ENCODE measurements at places on chromosomes 5 and 9. TPM values are rescaled to one million over a fixed set of nuclear protein-coding genes. Genes with fewer than 3 reads are reported as not detected.
A peak's percentile ranks its signal among the peaks of the same experiment; 100 is the strongest.

Gene LCN15
- not detected for total RNA-seq

DNA sequence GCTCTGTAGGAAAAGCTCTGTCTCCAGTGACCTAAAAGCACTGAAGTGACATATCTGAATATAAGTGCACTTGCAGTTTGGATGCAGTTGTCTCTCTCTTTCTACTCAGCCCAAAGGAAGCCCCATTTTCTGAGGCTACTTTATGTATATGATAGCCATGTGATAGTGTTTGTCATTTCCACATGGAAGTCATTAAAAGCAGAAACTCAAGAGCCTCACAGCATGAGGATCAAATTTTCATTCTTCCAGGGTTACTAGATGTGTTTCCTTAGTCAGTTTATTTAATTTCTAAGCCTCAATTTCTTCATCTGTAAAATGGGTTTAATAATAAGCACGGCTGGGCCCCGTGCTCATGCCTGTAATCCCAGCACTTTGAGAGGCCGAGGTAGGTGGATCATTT, 36.7 kb downstream of the RNF44 start:
- DNase-seq: no peak

Gene CDKN2B-AS1
- 0.74 TPM for total RNA-seq

Gene GAS1
- 0.42 TPM for total RNA-seq

DNA sequence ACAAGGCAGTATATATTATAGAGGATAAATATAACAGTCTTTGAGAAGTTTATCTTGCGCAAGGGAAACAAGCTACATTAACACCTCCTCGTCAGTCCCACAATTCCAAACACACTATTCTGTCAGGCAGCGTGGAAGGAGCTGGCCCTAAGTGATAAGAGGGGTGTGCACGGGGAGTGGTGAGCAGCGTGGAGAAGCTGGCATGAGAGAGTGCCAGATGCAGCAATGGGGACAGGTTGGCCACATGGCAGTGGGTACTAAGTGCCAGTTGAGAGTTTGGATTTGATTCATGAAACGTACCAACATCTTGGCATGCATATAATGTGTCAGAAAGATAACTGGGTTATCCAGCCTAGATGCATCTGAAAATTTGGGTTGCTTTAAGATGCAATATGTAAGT, 460.2 kb downstream of the ICE1 start:
- no peak for DNase-seq

DNA sequence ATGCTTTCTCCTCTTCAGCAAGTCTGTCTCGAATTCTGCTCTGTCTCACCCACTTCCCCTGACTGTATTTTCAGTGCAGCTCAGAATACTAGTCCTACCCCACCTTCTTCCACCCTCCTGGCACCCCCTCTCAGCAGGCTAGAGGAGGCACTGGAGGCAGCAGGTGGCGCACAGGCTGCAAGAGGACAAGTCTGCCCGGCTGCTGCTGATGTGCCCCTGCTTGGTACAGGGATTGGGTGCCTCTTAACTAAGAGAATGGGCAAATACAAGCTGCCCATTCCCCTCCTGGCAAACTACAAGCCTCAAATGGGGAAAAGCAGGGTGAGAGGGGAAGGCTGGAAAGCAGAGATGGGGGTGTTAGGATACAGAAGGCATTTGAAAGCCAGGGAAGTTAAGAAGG, 5.1 kb downstream of the TLN1 start:
- no peak for DNase-seq

DNA sequence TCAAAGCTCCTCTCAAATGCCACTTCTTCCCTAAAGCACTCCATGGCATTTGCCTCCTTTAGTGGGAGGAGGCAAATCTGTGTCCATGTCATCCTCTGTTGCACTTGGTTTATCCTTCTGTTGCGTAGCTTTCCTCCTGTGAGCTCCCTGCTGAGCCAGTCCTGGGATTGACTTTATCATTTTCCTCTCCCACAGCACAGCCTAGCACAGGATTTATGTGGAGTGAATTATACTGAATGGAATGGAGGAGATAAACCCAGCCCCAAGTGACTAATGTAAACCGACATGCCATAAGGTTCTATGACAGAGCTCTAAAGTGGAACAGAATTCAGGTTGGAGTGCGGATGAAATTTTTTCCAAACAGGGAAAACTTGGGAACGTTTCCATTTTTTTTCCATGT, 26.4 kb upstream of the TOMM5 start:
- DNase-seq: no peak

Gene FAM169A
- total RNA-seq: 8.4 TPM

Gene CATSPER3
- total RNA-seq: 0.29 TPM

DNA sequence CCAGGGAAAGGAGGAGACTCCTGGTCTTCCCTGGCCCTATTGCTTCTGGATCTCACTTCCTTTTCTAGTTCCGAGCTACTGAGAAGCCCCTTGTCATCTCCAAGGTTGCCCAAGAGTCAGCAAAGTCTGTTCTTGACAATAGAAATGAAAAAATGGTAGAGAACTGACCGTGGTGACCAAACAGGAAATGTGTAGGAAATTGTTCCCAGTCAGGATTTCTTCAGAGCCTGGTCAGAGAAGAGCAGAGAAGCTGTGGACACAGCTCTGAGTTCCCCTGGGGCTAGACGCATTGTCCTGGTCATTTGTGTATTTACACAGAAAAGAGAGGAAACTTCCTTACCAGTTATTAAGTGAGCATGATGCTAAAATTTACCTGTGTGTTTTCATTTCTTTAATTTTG, 35.6 kb downstream of the S1PR3 start:
- no peak for DNase-seq

GRCh38 chr5:36366883-36367282, 65.2 kb upstream of the RANBP3L start:
- no peak for DNase-seq

DNA sequence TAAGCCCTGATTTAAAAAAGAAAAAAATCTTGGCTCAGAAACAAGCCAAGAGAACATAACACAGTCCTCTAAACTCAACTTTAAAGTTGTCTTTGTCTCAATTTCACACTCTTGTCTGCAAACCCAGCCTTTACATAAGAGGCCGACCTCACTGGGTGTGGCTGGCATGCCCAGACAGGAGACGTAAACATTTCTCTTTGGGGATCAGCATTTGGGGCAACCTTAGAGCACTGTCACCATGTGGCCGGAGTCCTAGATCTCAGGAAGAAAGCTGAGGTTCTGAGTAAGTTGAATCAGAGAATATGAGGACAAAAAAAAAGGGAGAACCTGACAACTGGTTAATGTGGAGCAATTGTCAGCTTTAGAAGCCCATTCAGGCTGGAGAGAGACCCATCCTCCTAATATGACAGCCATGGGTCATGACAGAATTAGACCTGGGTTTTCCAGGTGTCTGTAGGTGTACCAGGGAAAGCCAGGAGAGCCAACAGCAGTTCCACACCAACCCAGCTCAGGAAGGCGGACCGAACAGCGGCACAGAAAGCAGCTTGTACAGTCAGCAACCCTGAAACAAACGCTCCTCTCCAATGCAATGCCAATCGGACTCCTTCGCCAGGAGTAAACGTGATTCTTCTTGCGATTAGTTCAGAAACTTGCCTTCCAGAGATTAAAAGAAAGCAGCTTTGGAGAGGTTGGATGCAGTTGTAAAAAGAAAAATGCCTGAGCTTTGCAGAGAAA, 97.9 kb upstream of the MAP3K1 start:
- no peak for DNase-seq

Gene BTNL9
- total RNA-seq: not detected

Gene MYOT
- total RNA-seq: not detected

- no peak for DNase-seq
These were observed 40.6 kb downstream of the USP20 start for GRCh38 chr9:129875687-129876395.

GRCh38 chr5:118653183-118653582, 335.2 kb downstream of the DTWD2 start:
- DNase-seq: no peak

- DNase-seq: no peak
These were observed 70.0 kb upstream of the IL17B start for GRCh38 chr5:149448831-149449714.

GRCh38 chr5:10583663-10584572, 20.0 kb downstream of the ANKRD33B start:
- no peak for DNase-seq

Gene TRIM36
- total RNA-seq: 0.58 TPM

Gene DIPK1B
- total RNA-seq: not detected

- DNase-seq: no peak
These were observed 126.6 kb downstream of the NSG2 start for GRCh38 chr5:174172152-174172551.

Gene PCDHB3
- not detected for total RNA-seq

GRCh38 chr5:178331491-178331996, 98.9 kb upstream of the PHYKPL start:
- no peak for DNase-seq

Gene SLC25A48
- not detected for total RNA-seq

Gene RAPGEF1
- 145 TPM for total RNA-seq

DNA sequence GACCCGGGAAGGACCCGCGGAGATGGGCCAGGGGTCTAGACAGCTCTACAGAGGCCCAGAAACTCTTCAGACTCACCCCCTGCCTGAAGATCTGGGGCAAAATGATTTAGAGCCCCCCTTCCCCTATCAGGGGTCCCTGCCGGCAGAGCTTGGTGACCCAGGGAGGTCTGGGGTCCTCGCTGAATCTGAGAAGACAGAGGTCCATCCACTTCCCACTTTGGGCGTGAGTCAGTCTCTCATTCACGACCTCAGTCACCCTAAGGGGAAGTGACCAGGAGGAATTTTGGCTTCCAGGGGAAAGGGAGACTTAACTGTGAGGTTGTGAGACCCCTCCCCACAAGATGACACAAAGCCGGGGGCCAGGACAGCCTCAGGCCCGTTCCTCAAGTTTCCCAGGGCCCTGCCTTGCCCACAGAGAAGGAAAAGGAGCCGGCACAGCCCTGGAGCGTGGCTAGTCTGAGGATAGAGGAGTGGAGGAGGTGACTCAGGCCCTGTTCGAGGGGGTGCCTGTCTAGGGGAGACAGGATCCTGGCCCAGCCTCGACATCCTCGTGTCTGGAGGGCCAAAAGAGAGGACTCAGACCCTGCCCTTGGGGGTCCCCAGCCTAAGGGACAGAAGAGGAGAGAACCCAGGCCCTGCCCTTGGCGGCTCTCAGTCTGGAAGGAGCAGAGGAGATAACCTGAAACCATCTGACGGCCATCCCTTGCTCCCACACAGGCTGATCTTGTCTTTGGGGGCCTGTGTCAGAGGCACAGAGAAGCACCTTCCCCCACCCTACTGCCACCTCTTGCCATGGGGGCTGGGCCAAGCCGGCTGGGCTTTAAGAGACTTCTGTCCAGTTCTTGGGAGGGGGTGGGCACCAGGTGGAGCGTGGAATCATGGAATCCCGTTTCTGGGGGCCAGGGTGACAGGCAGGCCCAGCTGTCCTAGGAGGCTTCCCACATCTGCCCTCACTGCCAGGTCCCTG, 889 bp downstream of the PDLIM4 start:
- no peak for DNase-seq

Gene PCDHA1
- total RNA-seq: not detected

DNA sequence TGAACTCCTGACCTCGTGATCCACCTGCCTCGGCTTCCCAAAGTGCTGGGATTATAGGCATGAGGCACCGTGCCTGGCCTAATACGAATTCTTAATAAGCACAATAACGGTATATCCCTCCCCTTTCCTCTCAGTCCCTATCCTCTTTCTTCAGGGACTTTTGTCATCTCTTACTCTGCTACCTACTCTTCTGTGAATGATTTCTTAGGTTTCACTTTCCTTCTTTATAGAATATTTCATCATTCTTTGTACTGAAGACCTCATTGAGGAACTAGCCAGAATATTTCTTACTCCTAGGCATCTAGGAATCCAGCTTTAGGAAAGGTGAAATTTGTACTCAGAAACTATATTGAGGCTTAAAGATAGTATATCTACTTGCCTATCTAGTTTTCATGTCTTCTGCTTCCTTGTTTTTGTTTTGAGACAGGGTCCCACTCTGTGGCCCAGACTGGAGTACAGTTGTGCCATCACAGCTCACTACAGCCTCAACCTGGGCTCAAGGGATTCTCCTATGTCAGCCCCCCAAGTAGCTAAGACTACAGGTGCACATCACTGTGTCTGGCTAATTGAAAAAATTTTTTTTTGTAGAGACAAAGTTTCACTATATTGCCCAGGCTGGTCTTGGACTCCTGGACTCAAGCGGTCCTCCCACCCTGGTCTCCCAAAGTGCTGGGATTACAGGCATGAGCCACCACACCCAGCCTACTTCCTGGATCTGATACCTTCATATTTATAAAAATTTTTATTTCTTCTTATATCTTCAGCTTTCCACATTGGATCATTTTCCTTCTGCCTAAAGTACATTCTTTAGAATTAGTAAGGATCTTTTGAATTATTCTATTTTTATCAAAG, 69.7 kb downstream of the GPBP1 start:
- DNase-seq: no peak

GRCh38 chr5:141992349-141992963, 20.4 kb downstream of the GNPDA1 start:
- DNase-seq: peak; percentile 68

Gene PRLR
- not detected for total RNA-seq

GRCh38 chr9:8713811-8714165, 914.2 kb upstream of the DMAC1 start:
- DNase-seq: no peak

DNA sequence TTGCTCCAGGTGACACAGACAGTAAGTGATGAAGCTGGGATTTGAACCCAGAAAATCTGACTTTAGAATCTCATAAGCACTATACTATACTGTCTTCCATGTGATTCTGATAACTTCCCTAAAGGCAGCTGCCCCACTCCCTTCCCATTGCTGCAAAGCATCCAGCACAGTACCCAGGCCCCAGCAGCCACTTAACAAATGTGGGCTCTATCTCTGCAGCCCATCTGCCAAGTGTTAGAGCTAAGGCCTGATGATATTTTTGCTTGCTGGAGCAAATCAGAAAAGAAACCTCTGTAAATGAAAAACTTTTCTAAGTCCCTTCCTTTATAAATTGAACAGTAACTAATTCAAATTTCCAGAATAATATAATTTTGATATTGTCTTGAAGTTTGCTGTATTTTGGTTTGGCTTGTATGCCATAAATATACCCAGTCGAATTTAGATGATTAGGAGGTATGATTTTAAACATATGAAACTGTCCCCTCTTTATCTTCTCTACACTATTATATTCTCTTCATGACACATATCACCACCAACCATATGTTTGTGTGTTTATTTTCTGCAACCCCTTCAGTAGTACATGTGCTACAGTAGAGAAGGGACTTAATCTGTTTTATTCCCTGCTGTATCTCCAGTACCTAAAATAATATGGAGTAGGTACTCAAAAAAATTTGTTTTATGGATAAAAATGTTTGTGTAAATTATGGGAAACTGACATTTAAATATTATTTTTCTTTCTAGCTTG, 63.8 kb downstream of the SMIM15 start:
- no peak for DNase-seq

DNA sequence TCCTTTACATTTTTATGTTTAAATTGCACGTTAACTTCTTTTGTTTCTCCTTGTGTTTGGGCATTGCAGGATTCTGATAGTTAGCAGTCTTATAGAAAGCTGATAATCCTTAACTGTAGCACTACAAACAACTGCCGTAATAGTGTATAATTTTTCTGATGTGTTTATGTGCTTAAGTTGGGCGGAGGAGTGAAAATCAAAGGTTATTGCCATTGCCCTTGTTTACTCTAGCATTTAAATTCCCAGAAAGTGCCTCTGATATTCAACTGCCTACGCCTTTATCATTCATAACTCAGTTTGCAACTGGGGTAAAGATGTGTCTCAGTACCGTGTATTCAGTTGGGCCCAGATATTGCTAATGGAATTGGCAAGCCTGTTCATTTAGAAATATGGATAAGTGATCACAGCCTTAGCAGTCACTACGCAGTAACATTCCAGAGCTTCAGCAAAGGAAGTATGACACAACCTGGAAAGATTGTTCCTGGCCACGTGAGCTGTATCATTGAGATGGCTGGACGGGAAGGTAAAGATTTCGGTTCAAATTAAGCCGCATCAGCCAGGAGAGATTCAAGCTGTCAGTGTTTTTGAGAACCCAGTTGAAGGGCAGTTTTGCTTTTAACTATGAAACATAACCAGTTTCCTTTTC, 28.1 kb upstream of the LRRTM2 start:
- no peak for DNase-seq

Gene MFAP3
- 20.5 TPM for total RNA-seq

All from CD8-positive, alpha-beta memory T cell (primary cell).